Thyroid gland (tissue), 4 donors: ENCODE measurements at places on chromosomes 3 and 15.

GRCh38 chr3:108509263-108509662, 1.1 kb downstream of the MYH15 start:
- DNase-seq = no peak

DNA sequence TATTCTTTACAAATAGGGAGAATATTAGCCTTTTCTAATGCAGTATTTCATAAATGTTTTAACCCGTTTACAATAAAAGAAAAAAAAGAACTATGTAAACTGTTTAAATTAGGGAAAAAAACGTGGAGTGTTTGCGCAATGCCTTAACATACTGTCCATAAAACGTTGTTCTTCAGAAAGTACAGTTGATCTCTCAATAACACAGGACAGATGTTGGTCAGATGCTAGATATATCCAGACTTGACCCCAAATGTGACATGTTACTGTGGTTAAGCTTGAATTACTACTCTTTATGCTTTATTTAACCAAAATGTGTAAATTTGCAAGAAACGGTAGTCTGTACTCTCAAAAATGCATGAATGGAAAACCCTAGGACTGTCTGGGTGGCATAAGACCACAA, 110.3 kb downstream of the PLOD2 start:
- DNase-seq = no peak

GRCh38 chr15:91516866-91517265, 336.6 kb upstream of the SLCO3A1 start:
- DNase-seq = no peak

GRCh38 chr15:25731411-25731810, 131.7 kb downstream of the ATP10A start:
- DNase-seq = no peak

- no peak for DNase-seq
These were observed 370.5 kb upstream of the WNT5A start for GRCh38 chr3:55857633-55858032.

DNA sequence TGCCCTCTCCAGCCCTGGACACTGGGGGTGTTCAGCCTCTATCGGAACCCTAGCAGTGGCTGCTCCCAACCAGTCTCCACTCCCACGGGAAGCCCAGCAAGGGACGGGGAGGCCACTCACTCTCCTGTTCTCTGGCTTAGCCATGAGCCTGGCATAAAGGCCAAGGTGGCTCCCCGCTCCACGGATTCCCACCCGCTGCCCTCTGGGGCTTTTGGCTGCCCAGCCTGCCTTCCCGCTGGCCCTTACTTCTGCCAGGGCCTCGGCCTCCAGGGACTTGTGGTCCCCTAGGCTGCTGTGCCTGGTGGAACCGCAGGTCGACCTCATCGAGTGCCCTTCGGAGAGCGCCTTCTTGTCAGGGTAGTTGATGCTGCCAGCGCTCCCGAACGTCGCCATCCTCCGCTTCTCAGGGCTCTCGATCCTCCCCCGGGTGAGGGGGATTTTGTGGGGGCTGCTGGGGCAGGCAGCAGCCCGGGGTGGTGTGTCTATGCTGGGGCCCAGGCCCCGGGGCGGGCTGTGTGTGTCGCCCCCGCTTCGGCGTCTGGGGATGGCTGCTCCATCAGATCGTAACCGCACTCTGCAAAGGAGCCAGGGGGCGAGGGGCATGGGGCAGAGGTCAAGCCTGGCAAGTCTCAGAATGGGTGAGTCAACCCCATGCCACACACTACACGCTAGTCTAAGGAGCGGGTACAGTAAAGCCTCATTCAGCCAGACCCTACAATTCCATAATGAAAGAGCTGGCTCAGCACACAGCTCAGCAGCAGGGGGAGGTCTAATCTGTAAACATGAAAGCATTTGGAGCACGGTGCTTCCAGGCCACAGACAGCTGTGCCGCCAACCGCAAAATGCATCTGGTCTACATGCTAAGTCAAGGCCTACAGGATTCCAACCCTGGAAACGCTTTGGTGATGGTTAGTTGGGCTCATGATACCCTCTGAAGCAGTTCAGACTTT, 27.3 kb upstream of the RAD18 start:
- no peak for DNase-seq

- DNase-seq = no peak
These were observed 219.4 kb upstream of the THBS1 start for GRCh38 chr15:39361497-39361896.

GRCh38 chr3:67459796-67460195, 194.6 kb downstream of the SUCLG2 start:
- DNase-seq = no peak
